ENCODE measurements at places on chromosomes 5 and 9.

GRCh38 chr9:90805006-90805996, 3.7 kb downstream of the SYK start:
- DNase-seq, result peak; percentile 79

- DNase-seq, result no peak
These were observed 84.2 kb downstream of the MUSK start for GRCh38 chr9:110752766-110753165.

DNA sequence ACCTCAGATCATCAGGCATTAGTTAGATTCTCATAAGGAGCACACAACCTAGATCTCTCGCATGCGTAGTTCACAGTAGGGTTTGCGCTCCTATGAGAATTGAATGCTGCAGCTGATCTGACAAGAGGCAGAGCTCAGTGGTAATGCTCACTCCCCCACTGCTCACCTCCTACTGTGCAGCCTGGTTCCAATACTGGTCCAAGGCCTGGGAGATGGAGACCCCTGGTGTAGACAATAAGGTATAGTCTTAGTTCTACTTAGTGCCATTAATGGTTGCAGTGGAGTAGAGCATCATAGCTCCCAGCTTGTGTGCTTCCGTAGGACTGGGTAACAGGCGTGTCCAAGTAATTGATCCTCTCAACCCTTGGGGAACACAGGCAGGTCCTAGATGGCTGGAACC, 70.4 kb upstream of the ANKRD55 start:
- DNase-seq, result no peak

- no peak for DNase-seq
These were observed 33.5 kb downstream of the TMEM245 start for GRCh38 chr9:109086221-109086620.

DNA sequence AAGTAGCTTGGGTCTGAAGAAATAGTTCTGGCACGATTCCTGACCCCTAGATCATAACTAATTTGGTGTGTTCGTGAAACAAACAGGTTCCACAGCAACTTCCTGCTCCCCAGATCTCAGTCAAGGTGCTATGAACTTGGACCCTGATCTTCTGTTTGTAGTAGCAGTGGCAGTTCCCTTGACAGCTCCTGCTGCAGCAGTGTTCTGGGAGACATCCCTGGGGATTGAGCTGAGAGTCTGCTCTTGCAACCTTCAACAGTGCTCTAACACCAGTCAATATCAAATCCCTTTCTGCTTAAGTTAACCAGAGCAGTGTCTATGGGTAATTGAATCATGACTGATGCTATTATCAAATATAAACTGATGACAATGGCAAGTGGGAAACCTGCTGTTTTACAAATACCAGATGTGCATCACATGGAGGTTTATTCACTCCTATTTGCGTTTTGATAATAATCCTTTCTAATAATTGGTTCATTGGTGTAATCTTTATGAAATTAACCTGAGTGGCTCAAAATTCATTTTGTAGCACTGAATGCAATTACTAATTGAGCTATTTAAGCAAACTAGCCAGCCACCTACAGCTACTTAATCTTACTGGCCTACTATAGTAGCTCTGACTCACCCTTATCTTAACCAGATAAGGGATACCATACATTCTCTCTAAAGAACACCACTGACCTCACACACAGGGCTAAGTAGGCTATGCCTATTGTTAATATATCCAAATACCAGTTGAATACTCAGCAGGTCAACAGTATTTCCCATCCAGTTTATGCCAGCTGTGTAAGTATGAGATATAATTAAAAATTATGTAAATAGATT, 21.9 kb downstream of the KDM4C start:
- no peak for DNase-seq

Data from NCI-H524 treated with DMSO at 0.1 percent for 48 hours (cell line).